ENCODE measurements at places on chromosomes 7 and 10. TPM values are rescaled to one million over a fixed set of nuclear protein-coding genes. Genes with fewer than 3 reads are reported as not detected.

The PILRA gene
- 3.6 TPM for total RNA-seq

- peak; percentile 71 for DNase-seq
Observed at GRCh38 chr10:133318494-133319127, 9.9 kb downstream of the ZNF511 start.

DNA sequence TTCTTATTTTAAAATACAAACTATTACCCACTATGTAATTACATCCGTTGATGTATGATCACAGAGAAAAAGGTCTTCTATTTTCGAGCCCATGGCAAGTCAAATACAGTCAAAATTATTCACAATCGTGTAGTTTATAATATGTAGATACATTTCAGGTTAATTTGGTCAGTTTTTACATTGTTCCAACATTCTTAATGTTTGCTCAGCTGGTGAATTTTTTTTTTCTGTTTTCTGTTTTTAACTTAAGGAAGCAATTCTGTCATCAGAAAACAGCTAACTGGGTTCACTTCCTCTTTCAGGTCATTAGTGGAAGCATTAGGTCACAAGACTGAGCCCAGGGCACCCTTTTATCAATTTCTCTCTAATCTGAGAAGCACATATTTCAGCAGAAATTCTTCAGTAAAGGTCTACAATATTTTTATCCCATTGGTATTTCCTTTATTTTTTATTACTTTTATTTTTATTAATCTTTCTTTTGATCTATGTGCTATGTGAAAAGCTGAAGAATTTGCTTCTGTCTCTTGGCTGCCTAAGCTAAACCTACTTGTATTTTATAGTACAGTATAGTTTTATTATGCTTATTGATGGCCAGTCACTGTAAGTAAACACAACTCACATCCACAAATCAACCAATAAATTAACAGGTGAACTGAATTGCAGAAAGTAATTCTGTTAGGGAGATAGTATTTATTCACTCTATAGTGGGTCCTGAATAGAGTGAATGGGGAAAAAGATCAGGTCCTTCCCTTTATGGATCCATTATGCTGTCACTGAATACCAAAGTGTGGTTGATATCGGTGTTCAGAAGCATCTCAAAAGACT is 84.6 kb downstream of the ICA1 start:
- DNase-seq = no peak

DNA sequence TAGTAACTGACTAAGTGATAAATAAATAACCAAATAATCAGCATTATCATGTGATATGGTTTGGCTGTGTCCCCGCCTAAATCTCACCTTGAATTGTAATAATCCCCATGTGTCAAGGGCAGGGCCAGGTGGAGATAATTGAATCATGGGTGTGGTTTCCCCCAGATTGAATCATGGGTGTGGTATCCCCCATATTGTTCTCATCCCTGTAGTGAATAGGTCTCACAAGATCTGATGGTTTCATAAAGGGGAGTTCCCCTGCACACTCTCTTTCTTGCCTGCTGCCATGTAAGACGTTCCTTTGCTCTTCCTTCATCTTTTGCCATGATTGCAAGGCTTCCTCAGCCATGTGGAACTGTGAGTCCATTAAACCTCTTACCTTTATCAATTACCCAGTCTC is 72.1 kb upstream of the NRP1 start:
- DNase-seq = no peak

DNA sequence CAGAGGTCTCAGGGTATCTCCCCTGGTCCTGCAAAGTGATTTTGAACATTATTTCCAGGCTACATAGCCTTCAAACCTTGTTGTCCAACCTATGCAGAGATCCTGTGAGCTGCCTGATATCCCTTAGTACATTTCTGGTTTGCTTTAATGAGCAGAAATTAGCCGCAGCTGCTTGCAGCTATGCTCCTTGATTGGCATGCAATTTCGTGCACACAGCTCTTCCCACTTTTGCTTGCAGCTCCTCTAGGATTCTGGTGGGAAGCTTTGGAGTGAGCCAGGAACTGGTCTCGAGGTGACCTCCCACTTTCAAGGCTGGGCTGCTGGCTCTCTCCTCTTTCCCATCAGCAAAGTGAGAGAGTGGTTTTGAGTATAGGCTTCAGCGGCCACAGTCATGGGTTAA is 45.8 kb downstream of the OAT start:
- no peak for DNase-seq

The IDI2 gene
- not detected for total RNA-seq

GRCh38 chr7:143974459-143974858 is 19.8 kb downstream of the OR2F1 start:
- DNase-seq = no peak

DNA sequence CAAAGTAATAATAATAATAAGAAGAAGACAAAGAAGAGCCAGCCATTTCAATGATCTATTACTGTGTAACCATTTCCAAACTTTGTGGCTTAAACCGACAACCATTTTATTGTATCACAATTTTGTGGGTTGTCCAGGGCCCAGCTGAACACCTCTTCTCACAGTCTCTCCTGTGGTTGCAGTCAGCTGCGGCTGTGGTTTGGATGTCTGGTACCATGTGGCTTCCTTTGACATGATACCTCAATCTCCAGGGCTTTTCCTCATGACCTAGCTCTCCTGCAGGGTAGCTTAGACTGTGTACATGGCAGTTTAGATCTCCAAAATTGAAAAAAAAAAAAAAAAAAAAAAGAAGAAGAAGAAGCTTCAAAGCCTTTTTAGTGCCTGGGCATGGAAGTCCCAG is 72.6 kb upstream of the NFKB2 start:
- no peak for DNase-seq

DNA sequence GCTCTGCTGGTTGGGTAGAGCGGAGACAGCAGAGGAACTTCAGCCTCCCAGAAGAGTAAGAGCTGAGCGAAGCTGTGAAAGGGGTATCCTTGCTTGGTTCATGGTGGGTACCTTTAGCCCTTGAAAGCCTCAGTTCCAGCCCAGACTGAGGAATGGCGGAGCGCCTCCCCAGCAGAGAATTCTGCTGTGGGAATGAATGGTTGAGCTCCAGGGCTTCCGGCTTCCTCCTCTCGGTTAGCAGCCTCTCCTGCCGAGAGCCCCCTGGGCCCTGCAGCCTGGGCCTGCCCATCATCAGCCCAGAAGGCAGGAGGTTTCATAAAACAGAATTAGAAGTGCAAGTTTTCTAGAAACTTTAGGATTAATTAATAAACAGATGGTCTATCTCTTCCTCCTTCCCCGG is 79.9 kb upstream of the ANLN start:
- no peak for DNase-seq

GRCh38 chr7:19930051-19930450 is 156.6 kb upstream of the TMEM196 start:
- DNase-seq = no peak

DNA sequence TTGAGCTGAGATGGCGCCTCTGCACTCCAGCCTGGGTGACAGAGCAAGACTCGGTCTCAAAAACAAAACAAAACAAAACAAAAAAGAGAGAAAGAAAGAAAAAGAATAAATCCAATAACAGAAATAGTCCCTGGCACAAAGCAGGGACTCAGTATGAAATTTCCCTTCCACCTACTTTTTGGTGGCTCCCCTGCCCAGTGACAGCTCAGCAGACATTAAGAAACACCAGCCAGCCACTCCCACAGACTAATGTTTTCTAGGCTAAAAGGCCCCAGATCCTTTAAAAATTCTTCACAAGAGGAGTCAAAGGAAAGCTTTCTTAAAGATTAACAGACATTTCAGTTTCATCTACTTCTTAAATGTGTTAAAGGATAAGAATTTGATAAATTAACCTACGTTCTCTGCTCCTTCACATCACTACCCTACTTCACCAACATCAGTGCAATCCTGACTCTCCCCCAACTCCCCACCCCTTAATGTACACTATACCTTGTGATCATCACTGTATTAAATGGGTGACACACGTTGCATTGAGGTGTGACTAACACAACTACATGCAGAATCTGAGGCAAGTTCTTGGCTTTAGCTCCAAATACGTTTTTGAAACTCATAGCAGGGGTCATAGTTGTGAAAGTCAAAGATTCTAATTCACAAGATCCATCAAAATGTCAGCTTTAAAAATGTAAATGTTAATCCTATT is 114.5 kb upstream of the CAV2 start:
- no peak for DNase-seq

The UNCX gene
- not detected for total RNA-seq

The TYW1B gene
- 0.92 TPM for total RNA-seq

- DNase-seq = peak; percentile 91
Observed at GRCh38 chr7:140214075-140214684, 37.4 kb upstream of the KDM7A start.

DNA sequence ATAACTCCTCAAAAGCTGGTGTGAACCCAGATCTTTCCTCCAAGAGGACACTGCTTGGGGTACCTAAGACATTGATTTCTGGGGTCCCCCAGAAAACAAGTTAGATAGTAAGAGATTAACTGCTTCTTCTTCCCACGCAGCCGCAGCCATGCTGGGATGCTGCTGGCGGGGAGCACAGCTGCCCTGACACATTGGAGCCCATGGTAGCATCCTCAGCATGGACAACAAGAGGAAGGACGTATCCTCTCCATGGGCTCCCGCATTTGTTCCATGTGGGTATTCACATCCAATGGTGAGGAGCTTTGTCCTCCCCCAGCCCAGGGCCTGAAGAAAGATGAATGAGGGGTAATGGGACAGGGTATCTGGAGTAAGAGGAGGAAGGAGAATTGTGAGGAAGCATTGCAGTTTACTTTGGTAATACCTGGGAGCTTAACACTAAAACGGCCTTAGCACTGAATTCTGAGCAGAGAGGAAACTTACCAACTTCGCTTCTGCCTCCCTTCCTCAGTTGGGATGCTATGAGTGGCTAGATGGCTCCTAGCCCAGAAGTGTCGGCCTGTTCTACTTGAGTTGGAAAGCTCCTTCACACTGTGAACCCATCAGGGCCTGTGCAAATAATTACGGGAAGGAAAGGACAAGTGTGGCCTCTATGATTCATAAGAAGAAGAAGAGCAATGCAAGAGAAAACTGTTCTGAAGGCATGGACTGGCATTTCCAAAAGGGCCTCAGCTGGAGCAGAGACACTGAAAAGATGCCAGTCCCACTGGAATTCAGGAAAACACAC is 43.9 kb downstream of the C10orf120 start:
- no peak for DNase-seq

- DNase-seq = no peak
Observed at GRCh38 chr10:110212119-110213006, 5.0 kb downstream of the MXI1 start.

DNA sequence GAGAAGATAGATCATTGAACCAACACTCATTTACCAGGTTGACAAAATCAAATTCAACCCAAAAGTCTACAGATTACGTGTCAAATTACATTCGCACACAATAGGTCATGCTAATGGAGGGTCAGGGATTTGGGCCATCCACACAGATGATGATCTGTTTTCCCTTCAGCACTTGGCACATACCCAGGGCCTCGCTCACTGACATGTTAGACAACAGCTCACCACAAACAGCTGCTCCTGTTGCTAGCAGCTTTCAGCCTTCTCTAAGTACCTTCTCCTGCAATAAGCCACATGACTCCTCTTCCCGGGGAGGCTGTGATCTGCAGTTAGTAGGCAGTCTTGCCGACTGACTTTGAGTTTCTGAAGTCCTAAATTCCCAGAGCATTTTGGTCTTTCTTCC is 18.4 kb downstream of the NKX2-3 start:
- no peak for DNase-seq

The TRIM8 gene
- 106 TPM for total RNA-seq

- no peak for DNase-seq
Observed at GRCh38 chr10:45450866-45451265, 76.8 kb downstream of the ALOX5 start.

The ADRB1 gene
- total RNA-seq = 0.65 TPM

DNA sequence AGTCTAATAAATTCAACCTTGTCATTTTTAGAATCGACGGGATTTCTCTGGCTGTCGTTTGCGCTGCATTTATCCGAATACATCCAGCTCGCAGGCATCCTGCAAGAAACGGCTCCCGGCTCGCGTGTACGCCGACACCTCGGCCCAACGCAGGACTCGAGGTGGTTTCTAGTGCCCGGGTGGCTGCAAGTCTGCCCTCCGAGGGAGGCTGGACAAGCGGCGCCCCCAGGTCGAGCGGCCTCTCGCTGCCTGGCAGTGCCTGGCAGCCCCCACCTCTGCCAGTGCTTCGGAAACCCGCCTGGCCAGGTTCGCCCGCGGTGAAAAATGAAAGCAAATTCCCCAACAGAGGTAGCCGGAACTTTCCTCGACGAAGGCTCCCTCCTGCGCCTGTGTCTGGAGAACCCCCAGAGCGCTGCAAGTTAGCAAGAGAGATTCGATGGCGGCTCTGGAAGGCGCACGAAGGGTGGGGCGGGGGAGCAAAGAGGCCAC is 5.7 kb upstream of the ZNF503 start:
- DNase-seq = peak; percentile 48

The SLC18A3 gene
- total RNA-seq = not detected

DNA sequence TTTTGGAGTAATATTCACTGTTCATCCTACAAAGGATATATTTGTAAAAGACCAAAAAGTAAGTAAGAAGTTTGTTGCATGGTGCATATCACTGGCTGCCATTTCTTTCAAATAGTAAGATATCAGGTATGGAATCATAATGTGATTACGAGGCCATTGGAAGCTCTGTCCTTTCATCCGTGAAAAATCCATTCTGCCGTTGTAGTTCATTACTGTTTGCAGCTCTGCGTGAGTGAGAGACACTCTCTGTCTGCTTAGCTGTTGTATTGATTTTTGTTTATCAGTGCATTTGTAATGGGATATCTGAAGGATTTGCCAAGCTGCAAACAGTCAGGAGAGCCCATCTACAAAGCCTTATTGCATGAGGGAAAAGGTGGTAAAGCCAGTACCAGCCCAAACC is 44.1 kb upstream of the SLC39A12 start:
- no peak for DNase-seq

DNA sequence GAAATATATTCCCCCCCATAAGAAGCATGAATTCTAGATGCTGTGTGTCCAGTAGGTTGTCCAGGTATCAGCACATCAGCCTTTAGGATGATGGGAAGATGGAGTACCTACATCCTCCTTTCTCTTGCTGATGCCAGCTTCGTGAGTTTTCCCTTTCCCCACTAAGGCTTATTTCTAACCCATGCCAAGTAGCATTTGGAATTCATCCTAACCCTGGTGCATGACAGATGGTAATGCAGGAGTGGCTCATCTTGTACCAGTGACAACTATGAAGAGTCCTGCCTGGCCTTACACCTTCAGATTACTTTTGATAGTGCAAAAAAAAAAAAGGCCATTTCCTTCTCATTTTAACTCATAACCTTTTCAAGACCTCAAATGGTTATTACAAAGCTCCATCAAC is 58.7 kb downstream of the ARHGAP21 start:
- DNase-seq = no peak

The SCD gene
- total RNA-seq = 5.4 TPM

The ASB4 gene
- 0.50 TPM for total RNA-seq

DNA sequence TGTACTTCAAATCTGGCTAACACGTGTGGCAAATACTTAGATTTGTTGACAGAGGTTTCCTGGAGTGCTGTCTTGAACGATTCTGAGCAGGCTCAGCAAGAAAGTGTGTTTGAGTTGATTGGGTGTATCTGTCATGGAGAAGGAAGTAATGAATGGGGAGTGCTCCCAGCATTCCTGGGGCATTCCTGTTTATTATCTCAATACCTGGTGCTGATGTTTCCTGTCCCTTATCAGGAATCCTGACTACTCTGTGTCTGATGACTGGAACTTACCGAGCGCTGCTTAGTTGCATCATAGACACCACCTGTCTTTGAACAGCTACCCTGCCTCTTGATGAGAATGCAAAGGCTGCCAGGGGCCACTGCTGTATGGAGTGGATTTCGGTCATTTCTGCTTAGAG is 41.0 kb upstream of the TMEM248 start:
- no peak for DNase-seq

The OR2A5 gene
- not detected for total RNA-seq

- DNase-seq = no peak
Observed at GRCh38 chr10:32377458-32378259, 30.7 kb upstream of the EPC1 start.

- DNase-seq = no peak
Observed at GRCh38 chr7:7321681-7322080, 139.3 kb downstream of the C1GALT1 start.

Data from pancreas (tissue), 10 donors.